T follicular helper cell (primary cell): ENCODE measurements at places on chromosomes 12 and 14.
A peak's percentile ranks its signal among the peaks of the same experiment; 100 is the strongest.

DNA sequence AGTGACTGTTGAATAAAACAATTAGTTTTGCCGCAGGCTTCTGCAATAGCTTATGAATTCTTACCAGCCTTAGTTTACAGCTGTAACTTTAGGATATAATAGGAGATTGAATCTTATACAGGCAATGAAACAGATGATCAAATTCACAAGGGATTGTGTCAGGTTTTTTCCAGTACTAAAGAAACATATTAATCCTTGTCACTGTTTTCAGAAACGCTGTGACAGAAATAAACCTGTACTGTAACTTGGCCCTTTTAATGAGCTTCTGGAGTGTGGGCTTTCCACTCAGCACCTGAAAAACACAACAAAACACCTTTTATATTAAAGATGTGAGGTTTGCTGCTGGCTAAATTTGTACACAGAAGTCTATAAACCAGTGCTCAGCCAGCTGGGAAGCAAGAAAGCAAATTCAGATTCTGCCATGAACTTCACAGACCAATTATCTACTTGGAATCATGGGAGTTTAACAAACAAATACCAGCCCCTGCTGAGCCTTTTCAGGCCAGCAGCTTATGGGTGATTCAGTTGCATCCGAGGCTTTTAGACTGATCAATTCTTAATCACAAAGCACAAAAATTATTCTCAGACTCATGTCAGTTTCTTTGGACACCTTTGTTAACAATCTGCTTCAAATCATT lies 109.5 kb downstream of the FOXG1 start:
- DNase-seq, result no peak

DNA sequence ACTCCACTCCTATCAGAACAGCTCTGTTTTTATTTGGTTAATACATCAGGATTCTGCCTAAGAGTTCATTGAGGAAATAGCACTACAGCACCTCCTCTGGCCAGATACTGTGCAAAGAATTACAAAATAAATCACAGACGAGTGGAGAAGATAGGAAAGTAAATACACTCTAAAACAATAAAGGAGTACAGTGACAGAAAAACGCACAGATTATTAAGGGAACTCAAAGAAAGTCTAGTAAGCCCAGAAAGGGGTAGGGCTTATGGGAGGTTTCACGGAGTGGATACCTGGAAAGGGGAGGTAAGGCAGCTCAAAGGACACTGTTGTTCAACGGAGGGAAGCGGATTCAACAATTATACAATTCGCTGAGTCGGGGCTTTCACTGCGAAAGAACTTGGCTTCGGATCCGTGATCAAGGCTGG lies 5.5 kb downstream of the OR10AD1 start:
- DNase-seq, result no peak

GRCh38 chr14:64880221-64881121 lies 764 bp upstream of the SPTB start:
- peak; percentile 39 for DNase-seq

GRCh38 chr12:49909356-49909755 lies 5.7 kb upstream of the FAIM2 start:
- no peak for DNase-seq

- no peak for DNase-seq
Measured at GRCh38 chr12:26704214-26704613, 128.8 kb downstream of the ITPR2 start.
